Stimulated activated CD4-positive, alpha-beta T cell treated with anti-CD3 and anti-CD28 coated beads, Interleukin-15, amount 100 ng/mL, for 1 hour (primary cell): ENCODE measurements at places on chromosomes 6 and 20.

DNA sequence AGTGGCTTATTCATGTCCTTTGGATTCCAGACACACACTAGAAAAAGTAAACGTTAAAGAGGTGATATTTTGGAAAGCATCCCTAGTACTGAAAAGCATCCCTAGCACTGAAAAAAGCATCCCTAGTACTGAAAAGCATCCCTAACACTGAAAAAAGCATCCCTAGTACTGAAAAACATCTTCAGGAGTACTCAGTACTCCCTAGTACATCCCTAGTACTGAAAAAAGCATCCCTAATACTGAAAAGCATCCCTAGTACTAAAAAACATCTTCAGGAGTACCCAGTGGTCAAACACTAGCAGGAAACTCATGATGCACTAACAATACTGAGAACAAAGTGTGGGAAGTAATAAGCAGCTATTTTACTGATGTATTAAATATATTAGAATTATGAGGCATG is 45.6 kb upstream of the SAMHD1 start:
- no peak for DNase-seq

DNA sequence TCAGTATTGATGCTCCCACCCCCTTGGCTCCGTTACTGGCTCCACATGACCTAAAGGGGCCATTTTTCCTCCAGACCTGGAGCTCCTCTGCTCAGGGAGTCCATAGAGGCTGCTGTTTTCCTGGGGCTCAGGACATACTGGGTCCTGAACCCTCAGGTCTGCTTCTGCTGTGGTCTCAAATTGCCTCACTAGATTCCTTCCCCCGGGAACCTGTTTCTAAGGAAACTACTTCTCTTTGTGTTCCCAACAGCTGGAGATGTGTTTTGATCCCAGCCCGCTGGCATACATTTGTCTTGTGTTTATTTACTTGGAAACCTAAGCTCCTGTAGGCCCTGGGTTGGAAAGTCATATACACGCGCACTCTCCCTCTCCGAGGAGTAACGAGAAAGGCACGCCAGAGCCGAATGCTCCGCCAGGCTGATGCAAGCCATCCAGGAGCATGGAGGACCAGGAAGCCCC is 222.8 kb downstream of the UST start:
- no peak for DNase-seq

GRCh38 chr6:90179190-90180169 is 117.2 kb downstream of the BACH2 start:
- DNase-seq = no peak

DNA sequence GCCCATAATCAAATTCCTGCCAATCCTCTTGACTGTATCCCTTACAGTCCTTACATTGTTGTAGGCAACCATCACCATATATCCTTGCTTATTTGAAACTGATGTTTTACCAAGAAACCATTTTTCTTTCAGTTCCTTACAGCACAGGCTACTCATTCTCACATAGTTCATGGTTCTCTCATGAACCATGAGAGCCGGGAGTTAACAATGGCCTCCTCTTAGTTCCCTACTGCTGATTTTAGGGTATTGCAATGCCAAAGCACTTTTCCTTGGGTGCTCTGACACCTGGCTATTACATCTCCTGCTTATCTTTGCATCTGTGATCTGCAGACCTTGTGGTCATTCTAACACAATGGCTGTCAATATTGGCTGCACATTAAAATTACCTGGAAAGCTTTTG is 133.4 kb downstream of the MYB start:
- DNase-seq = no peak

DNA sequence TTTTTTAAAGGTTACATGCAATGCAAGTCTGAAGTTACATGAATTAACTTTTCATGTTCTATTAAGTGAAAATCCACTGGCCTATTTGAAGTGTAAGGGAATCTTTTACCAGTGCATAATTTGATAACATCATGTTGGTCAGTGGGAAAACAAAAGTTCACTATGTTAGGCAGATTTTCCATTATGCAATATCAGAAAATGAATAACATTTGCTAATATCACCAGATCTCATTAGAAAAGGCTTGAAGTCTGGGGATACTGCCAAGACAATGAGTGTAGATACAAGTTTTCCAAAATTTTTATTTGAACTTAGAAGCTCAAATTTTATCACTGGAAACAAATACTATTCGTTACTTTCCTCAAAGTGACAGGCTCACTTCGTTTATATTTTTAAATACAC is 296.4 kb upstream of the CDH4 start:
- no peak for DNase-seq

DNA sequence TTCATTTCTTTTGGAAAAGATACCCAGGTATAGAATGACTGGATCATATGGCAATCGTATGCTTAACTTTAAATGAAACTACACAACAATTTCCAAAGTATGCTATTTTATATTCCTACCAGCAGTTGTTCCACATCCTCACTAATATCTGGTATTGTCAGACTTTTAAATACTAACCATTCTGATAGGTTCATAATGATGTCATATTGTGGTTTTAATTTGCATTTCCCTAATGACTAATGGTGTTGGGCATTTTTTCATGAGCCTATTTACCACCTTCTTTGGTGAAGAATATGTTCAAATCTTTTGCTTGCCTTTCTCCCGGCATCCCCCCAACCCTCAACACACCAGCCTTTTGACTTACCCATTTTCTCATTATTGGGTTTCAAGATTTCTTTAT is 96.2 kb upstream of the HMGN3 start:
- no peak for DNase-seq

DNA sequence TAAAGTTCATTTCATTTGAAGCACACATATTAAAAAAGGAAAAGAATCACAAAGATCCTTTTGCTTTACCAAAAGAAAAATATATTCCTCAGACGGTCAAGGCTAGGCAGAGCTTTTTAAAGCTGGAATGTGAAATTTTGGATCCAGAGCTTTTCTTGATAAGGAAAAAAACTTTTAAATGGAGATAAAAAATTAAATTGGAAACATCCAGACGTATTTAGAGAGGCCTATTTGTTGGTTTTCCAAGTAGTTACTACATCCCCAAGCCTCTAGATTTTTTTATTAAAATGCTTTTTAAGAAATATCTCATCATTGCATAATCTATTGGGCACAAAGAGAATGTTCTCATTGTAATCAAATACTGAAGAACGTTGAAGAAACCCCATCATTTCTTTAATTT is 385.7 kb upstream of the CITED2 start:
- DNase-seq = no peak

- no peak for DNase-seq
Observed at GRCh38 chr6:149979293-149979692, 15.6 kb downstream of the ULBP1 start.

DNA sequence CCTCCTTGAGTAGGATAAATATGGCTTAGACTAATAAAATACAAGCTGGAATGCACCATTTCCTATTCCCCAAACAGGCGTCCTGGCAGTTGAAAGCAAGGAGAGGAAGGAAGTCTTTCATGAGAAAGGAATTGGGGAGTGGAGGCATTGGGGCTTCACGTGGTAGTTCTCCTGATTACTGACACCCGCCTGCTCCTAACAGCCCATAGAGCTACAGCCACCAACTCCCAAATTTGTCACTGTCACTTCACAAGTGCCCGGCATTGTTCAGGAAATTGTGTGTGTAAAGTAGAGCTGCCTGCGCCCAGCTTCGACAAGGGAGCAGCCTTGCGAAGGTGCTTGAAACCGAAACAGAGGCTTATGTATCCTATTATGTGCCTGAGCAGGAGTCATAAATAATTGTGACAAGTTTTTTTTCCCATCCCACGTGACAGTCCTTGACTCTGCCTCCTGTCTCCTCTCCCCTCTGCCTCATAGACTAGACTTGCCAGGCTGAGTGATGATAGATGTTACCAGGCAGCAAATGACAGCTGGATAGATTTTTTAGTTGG is 301.7 kb upstream of the ZFP64 start:
- DNase-seq = no peak

- no peak for DNase-seq
Observed at GRCh38 chr20:62215020-62215990, 4.8 kb downstream of the HRH3 start.

- DNase-seq = no peak
Observed at GRCh38 chr6:166112580-166112979, 55.1 kb downstream of the TBXT start.

DNA sequence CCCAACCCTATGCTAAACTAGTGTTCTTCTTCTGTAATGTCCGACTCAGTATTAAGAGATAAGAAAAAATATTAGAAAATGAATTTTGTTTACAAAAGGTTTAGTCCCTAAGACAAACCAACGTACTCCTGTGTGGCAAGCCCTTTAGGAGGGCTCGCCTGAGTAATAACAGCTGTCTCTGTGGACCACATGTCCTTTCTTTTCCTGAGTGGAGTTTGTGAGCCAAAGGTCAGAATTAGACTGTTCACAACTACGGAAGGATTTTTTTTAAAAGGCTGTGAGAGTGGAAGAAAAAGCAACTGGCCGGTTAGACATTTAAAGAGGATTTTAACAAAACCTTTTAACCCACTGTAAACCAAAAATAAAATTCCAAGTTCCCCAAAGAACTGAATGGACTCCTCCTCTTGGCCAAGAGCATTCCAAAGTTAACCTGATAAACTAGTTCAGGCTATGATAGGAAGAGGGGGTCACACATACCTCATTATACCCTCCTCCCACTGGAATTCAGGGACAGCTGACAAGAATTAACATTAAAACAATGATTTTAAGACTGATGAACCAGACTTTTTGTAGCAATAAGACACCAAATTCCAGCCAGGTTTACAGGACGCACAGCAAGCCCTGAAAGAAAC is 43.5 kb downstream of the FAM184A start:
- no peak for DNase-seq

DNA sequence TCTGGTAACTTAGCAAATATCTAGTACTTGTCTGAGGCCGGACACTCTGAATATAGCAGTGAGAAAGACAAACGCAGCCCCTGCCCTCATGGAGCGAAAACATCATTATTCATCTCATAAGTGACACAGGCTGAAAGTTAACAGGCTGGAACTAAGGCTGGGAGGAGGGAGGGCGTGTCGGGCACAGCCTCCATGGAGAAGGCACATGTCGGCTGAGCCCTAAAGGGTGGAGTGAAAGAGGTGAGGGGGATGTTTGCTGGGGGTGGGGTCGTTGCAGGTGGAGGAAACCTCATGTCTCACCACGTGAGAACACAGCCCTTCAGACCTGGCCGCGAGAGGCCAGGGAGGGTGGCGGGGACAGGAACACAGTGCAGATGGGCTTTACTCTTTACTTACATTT is 108.8 kb upstream of the FOXC1 start:
- DNase-seq = no peak

DNA sequence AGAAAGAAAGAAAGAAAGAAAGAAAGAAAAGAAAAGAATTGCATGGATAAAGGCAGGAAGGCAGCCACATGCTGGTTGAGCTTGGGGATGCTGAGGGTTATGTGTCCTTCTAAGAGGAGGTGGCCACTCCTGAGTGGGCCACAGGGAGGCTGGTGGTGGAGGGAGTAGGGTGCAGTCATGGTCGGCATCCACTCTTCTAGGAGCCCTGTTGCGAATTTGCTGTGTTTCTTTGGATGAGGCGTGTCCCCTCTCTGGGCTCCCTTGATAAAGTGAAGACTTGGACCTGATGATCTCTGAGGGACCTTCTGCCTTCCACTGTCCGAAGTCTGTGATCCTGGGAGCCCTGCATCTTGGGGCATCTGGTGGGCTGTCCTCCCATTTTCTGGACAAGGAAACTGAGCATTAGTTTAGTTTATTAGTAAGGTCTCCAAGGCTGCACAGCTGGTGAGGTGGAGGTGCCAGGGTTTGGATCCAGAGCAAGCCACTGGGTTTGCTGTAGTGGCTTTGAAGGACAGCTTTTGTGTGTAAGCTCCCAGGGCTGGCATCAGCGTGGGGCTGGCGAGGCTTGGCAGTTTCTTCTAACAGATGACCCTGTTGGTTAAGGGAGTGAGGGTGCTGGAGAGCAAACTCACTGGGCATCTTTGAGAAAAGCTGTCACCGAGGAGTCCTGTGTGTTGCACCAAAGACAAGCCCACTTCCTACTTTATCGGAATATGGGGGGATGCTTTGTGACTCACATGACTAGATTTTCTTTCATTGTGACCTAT is 4.3 kb downstream of the DLGAP4 start:
- no peak for DNase-seq

GRCh38 chr6:16048221-16048620 is 80.7 kb upstream of the MYLIP start:
- DNase-seq = no peak

GRCh38 chr20:48277266-48277665 is 492.0 kb upstream of the SULF2 start:
- no peak for DNase-seq

GRCh38 chr6:107511511-107511993 is 21.6 kb downstream of the SOBP start:
- DNase-seq = no peak
